ENCODE measurements at places on chromosomes 7 and 10. TPM values are rescaled to one million over a fixed set of nuclear protein-coding genes. Genes with fewer than 3 reads are reported as not detected.

The TES gene
- total RNA-seq = 63.4 TPM

GRCh38 chr7:53811555-53812079 lies 730.6 kb upstream of the VSTM2A start:
- DNase-seq = no peak

The PRPS1L1 gene
- not detected for total RNA-seq

- no peak for DNase-seq
Measured at GRCh38 chr10:34475274-34475646, 339.8 kb downstream of the PARD3 start.

DNA sequence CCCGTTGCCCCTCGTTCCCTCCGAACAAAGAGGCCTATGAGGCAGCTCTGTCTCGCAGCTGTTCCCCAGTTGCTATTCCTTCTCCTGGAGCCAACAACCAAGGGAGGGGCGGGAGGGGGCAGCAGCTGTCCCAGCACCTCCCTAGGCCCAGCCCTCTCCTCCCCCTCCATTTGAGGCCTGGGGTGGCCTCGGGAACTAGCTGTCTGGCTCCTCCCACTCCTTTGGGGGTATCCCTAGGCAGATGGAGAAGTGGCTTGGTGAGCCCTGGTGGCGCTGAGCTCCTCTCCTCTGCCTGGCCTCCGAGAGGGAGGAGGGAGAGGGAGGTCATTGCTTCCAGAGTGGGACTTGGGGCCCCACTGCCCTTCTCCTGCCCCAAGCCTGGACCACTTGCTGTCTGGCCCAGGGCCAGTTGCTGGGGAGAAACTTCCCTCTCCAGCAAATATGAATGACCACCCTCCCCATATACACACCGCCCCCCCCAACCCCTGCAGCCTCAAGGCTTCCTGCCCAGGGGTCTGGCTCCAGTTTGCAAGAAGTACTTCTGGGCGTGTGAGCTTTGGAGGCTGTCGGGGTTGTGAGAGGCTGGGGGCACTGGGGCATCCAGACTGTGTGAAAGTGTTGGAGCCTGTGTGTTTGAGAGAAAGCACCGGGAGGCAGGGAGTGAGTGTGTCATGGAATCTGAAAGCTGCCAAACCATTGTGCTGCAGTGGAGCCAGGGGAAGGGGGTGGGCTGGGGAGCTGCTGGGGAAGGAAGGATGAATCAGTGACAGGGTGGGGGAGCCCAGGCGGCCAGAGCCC lies 3.1 kb downstream of the FLNC start:
- no peak for DNase-seq

The LIPK gene
- not detected for total RNA-seq

The CRCP gene
- total RNA-seq = 19.2 TPM

The HMX3 gene
- total RNA-seq = not detected

GRCh38 chr10:119398996-119399395 lies 143.5 kb downstream of the RGS10 start:
- DNase-seq = no peak

DNA sequence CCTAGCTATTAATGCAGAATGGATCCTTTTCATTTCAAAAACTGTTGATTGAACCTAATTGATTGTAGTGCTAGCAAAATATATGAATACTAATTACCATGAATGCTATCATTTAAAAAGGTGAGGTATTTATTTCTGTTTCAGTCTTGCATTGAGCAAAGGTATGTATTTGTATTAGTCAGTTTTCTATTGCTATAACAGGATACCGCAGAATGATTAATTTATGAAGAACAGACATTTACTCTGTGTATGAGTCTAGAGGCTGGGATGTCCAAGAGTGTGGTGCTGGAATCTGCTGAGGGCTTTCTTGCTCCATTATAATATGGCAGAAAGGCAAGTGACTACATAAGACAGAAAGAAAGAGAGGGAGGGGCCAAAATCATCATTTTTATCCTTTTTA lies 199.2 kb downstream of the KIF20B start:
- no peak for DNase-seq

DNA sequence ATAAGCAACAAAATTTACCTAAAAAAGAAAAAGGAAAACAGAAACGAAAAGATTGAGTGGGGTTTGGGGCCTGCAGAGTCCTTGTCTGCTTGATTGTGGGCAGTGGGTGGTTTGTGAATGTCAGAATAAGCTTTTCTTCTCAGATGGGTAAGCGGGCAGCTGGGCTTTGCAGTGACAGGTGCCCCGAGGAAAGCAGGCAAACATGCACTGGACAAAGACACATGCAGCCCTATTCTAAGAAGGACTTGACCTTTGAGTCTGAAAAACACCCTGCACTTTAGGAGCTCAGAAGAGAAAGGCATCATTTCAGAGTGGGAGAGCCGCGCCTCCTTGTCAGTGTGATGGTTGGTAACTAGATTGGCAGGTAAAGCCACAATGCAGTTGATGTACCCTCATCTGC lies 562.7 kb downstream of the PTPRN2 start:
- no peak for DNase-seq

The LRRC17 gene
- 0.92 TPM for total RNA-seq

The MAT1A gene
- total RNA-seq = 0.64 TPM

The ZNF33A gene
- total RNA-seq = 29.3 TPM

DNA sequence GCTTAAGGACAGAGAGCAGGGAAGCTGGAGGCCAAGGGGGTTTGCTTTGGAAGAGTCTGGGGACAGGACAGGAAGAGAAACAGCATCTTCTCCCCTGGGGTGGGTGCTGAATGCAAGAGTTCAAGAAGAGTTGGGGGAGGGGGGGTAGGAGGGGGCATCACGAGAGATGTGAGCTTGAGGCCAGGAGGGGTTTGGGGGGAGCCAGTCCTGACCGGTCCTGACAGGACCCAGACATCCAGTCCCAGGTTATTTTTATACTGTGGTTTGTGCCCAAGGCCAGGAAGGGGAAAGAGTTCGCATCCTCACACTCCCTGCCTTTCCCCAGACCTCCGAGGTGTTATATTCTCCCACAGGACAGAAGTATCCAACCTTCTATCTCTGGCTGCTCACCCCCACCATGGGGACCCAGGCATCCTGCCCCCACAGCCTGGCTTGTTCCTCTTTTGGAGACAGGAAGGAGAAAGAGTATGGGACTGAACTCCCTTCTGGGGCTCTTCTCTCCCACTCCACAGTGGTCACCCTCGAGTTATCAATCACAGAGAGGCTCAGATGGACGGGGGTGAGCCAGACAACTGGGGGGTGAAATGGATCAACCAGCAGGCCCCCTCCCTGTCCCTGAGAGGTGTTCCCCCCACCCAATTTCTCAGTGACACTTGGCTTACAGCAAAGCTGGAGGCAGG lies 2.8 kb downstream of the TSC22D4 start:
- DNase-seq = no peak

The HELLS gene
- total RNA-seq = 58.8 TPM
